ENCODE measurements at places on chromosomes 11 and 22.

DNA sequence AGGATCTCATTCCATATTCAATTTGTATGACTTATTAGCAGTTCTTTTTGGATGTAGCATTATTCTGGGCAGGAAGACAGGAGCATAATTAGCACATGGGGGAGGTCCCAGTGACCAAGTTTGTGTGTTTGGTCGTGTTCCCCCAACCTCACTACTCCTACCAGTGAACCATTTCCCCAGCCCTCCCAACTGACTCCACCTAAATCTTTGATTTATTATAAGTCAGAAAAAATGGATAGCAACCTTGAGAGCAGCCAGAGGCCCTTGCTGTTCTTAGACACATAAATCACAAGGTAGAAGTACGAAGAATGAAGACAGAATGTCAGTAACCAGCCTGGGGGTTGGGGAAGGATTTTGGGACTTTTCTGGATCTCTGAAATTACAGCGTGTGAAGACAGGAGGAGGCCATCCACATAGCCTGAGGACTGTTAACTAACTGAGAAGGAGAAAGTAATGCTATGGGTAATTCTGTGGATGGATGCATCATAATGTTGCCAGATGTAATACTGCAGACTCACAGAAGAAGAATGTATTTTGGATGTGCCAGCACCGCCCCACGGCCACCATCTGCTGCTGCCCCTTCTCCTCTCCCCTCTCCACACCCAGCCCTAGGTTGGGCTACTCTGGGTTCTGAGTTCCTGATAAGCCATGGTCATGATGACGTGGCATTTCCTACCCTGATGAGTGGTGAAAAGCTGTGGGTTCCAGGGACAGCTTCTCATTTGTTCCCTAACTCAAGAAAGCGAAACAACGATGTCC is 124.3 kb upstream of the TTC12 start:
- no peak for DNase-seq

DNA sequence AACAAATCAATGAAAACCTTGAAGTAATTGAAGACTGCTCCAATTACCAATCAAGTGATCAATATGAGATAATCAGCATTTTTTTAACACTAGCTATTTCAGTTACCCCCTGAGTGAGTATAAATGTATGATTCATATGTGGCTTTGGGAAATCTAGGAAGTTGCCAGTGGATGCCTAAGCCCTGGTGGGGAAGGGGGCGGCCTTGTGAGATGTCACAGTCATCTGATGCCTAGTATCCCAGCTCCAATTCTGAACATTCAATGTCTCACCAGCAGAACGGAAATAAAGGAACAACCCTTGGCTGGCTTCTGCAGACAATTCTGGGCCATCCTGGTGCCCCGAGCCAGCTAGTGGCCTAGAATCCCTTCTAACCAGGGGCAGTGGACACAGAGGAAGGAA is 58.5 kb upstream of the TIMP3 start:
- DNase-seq = no peak

DNA sequence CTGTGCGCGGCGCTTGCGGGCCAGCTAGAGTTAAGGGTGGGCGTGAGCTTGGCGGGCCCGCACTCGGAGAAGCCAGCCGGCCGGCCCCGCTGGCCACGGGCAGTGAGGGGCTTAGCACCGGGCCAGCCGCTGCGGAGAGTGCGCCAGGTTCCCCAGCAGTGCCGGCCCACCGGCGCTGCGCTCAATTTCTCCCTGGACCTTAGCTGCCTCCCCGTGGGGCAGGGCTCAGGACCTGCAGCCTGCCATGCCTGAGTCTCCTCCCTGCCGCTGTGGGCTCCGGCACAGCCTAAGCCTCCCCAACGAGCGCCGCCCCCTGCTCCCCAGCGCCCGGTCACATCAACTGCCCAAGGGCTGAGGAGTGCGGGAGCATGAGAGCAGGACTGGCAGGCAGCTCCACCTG is 5.2 kb upstream of the PES1 start:
- no peak for DNase-seq

- no peak for DNase-seq
These were observed 44.6 kb downstream of the SFI1 start for GRCh38 chr22:31540966-31541365.

Data from naive thymus-derived CD4-positive, alpha-beta T cell (primary cell).